ENCODE measurements at places on chromosomes 16 and 17.

DNA sequence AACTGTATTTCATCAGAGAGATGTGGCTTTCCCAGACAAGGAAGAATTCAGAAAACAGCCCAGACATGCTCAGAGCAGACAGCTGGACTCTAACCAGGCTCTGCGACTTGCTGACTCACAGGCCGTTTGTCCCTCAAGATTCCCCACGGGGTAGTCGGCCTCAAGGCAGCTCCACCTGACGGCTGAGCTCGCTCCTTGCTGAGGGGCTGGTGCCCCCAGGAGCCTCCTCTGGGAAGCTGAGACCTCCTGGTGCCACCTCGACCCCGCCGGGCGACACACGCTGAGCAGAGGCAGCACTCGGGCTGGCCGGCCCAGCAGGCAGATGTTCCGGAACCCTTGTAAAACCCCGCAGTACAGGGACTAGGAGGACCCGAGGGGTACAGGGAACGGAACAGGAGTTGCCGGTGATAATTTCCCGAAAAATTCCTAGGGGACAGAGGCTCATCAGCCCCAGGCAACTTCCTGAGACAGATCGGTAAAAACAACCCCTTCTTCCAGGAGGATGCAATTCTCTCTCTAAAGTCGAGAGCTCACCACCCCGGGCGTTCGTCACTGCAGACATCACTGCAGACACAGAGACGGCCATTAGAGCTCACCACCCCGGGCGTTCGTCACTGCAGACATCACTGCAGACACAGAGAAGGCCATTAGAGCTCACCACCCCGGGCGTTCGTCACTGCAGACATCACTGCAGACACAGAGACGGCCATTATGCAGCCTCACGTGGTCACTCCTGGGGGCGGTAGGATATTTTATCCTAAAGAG lies 19.9 kb downstream of the RPH3AL start:
- DNase-seq, result peak; percentile 14

- DNase-seq, result no peak
Observed at GRCh38 chr17:46878055-46878454, 26.7 kb downstream of the WNT9B start.

- DNase-seq, result no peak
Observed at GRCh38 chr16:14483819-14484385, 146.2 kb downstream of the PARN start.

GRCh38 chr16:61946019-61946418 lies 90.2 kb downstream of the CDH8 start:
- DNase-seq, result no peak

- DNase-seq, result no peak
Observed at GRCh38 chr17:1617620-1618174, 10.9 kb downstream of the SLC43A2 start.

GRCh38 chr17:8857919-8858318 lies 9.6 kb downstream of the PIK3R6 start:
- no peak for DNase-seq

DNA sequence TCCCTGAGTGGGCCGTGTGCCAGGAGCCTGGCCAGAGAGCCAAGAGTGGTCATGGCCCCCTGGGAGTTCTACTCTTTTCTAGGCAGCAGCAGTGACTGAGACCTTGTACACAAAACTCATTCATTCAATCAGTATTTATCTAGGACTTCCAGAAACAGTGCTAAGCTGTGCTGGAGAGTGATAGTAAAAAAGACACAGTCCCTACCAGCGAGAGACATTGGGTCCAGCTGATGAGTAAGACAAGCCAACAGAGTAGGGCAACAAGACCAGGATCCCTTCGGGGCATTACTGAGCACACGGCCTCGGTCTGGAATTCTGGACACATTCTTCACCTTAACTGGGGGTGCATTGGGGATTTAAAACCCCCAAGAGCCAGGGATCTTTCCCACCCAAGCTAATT lies 20.2 kb downstream of the CBX4 start:
- no peak for DNase-seq

DNA sequence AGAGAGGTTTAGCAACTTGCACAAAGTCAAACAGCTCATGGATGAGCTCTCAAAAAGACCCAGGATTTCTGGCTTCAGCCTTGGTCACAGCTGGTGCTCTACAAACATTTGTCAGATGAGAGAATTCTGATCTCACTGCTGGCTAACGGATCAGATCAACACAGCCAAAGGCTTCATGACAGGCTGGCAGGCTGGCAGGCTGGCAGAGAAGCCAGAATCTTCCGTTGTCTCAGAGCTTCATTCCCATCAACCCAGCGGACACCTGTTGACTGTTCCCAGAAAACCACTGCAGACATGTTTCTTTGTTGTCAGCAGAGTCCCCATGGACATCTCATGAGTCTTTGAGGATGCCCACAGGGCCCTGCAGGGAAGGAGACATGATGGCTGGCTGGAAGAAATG lies 303.8 kb upstream of the ASIC2 start:
- DNase-seq, result no peak

GRCh38 chr17:27541301-27542023 lies 85.2 kb downstream of the KSR1 start:
- no peak for DNase-seq

GRCh38 chr16:71288570-71288889 lies 672 bp downstream of the CMTR2 start:
- no peak for DNase-seq

GRCh38 chr16:17380613-17381012 lies 90.1 kb downstream of the XYLT1 start:
- peak; percentile 55 for DNase-seq

DNA sequence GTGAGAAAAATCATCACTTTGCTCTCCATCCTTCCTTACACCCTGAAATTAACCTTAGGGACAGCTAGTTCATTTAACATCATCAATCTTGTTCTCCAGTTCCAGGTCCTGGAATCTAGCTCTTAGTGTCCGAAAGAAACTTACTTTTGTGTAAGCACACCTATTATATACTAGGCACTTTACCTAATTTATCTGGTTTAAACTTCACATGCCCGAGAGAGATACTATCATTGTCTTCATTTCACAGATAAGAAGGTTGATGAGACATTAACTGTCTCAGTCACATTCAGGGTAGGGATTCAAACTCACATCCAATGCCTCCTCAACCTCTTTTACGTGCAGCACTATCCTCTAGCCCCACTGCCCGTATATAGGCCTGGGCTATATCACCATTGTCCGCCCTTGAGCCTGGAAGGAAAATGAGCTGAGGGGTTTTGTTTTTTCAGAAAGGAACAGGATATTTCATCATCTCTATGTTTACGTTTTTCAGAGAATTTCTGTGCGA lies 501 bp upstream of the AP2B1 start:
- no peak for DNase-seq

DNA sequence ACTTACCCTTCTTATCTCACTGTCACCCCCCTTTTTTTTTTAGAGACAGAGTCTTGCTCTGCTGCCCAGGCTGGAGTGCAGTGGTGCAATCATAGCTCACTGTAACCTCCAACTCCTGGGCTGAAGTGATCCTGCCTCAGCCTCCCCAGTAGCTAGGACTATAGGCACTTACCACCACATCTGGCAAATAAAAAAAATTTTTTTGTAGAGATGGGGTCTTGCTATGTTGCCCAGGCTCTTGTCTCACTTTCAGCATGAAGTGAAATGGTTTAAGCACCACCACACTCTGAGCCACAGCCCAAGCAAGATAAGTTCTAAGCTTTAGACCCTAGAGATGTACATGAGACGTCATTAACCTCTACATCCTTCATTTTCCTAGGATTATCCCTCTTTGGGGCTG lies 34.5 kb upstream of the EFCAB13 start:
- DNase-seq, result no peak
